ENCODE measurements at places on chromosomes 7 and 10. TPM values are rescaled to one million over a fixed set of nuclear protein-coding genes. Genes with fewer than 3 reads are reported as not detected.

GRCh38 chr10:21368022-21368582 lies 157.4 kb downstream of the SKIDA1 start:
- no peak for ATAC-seq

- no peak for ATAC-seq
Observed at GRCh38 chr7:139183878-139184338, 47.1 kb upstream of the UBN2 start.

DNA sequence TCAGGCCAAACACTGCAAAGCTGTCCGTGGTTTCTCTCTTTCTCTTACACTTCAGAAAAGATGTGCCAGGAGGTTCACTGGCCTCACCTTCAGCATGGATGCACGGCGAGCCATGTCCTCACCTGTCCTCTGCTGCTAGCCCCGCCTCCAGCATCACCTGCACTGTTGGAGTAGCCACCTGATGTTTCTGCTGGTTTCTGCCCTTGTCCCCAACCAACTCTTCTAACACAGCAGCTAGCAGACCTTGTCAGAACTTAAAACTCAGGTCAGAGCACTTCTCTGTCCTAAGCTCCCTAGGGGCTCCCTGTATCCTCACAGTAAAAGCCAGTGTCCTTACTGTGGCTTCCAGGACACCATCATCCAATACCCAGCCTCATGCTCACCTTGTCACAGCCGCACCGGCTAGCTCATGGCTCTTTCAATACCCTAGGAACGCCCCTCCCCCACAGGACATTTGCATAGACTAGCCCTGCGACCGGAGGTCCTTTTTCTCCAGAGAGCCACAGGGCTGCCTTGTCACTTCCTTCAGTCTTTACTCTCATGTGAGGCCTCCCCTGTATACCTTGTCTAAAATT lies 15.2 kb downstream of the PALD1 start:
- ATAC-seq: no peak

DNA sequence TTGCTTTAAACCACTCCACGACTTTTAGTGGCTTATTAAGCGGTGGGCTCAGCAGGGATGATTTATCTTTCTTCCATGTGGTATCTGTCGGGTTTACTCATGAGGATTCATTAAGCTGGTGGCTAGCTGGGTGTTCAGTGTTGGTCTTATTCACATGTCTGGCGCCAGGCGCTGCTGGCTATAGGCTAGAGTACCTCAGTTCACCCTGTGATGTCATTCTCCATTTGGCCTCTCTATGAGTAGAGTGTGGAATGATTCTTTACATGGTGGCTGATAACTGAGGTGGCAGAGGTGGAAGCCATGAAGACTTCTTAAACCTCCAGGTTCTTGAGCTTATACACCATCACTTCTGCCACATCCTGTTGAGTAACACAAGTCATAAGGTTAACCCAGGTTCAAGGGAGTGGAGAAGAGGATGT lies 115.4 kb downstream of the MLLT10 start:
- ATAC-seq: no peak

DNA sequence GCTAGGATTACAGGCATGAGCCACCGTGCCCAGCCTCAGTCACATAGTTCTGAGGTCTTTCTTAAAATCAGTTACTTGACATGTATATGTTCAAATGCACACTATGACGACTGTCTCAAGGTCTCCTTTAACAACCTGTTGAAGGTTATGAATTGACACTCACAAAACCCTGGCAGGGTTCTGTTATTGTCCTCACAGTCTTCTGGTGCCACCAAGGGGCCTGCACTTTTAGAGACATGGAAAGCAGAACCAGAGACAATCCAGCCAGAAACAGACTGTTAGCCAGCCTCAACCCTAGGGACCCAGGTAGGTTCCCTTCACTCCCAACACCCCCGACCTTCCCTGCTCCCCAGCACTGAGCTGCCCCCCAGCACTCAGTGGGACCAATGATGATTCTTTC lies 26.4 kb downstream of the TEX36 start:
- no peak for ATAC-seq

- ATAC-seq: no peak
Observed at GRCh38 chr10:34406463-34407323, 408.4 kb downstream of the PARD3 start.

DNA sequence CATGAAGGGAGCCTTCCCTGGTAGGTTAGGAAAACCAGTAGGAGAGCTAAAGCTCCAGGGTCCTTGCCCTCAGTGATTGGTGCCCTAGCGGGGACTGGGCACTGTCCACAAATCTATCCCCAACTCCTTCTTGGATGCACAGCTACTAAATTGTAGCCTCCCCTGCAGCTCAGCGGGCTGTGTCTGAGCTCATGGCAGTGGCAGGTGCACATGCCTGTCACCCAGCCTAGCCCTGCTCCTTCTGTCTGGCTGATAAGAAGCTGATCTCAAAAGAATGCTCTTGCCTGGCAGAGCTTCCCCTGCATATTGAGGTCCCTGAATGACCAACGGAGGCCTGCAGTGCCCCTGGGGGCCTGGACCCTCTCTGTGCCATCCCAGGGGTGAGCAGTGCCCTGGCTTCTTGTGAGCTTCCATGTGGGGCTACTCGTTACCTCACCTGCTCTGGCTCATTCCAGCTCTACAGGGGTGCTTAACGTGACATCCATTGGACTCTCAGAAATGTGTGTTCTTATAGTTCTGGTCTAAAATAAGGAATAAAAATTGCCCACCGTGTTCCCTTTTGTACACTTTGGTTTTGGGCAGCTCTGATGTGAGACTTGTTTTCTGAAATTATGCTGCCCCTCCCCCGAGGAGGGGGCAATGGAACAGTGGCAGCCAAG lies 59.8 kb upstream of the ANTXRL start:
- ATAC-seq: no peak

- ATAC-seq: no peak
Observed at GRCh38 chr7:45244981-45245380, 87.4 kb downstream of the RAMP3 start.

The TMEM184A gene
- total RNA-seq: 0.31 TPM

The HPSE2 gene
- 72.5 TPM for total RNA-seq

The PPP1R9A gene
- total RNA-seq: 48.4 TPM

The SUPV3L1 gene
- total RNA-seq: 18.7 TPM

The ARL4A gene
- 34.9 TPM for total RNA-seq
